ENCODE measurements at places on chromosomes 1 and 21.
A peak's percentile ranks its signal among the peaks of the same experiment; 100 is the strongest.

DNA sequence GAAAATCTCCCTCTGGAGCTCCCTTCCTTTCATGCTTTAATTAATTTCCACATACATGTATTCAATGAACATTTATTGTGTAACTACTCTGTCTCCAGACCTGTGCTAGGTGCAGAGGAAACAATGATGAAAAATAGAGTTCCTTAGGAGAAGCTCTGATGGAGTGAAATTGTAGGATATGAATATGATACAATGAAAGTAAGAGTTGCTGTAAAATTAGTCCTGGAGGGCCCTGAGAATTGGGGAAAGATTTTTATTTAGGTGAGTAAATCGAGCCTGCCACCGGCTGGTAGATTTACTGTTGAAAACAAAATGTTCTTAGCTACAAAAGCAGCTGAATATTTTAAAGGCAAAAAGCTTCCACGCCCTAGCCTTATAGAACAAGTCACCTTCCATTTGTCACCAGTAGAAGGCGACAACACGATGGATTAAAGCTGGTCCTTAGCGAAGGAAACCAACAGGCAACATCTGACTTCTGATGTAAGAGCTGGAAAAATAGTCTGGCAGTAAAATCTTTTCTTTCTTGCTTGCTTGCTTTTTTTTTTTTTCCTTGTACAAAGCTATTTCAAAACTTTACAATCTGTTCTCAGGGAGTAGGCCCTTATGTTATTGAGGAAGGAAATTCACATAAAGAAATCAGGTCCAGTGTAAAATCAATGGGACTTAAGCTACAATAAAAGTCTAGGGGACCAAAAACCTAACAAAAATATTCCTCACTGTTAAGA, 82.0 kb upstream of the ROR1 start:
- peak; percentile 85 for DNase-seq

GRCh38 chr1:9265968-9266367, 26.7 kb upstream of the SPSB1 start:
- DNase-seq: no peak

GRCh38 chr1:55277377-55278130, 62.4 kb upstream of the USP24 start:
- peak; percentile 79 for DNase-seq

- DNase-seq: no peak
Observed at GRCh38 chr21:32687643-32688345, 40.0 kb downstream of the SYNJ1 start.

DNA sequence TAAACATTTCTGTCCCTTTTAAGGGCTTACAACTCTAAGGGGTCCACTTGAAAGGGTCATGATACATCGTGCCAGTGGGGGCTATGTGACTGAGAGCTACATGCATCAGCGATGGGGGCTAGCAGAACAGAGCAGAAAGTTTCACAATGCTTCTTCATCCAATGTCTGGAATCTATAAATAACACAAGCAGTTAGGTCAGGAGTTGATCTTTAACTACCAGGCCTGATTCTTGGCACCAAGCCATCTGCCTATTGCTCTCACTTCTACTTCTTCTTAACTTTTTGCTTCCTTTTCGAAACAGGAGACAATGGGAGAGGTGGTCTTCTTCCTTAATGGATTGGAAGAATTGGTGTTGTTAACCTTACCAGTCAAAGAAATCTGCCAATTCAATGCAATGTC, 410.0 kb downstream of the TGFB2 start:
- no peak for DNase-seq

- DNase-seq: peak; percentile 63
Observed at GRCh38 chr1:202086579-202087350, 36.0 kb upstream of the GPR37L1 start.

DNA sequence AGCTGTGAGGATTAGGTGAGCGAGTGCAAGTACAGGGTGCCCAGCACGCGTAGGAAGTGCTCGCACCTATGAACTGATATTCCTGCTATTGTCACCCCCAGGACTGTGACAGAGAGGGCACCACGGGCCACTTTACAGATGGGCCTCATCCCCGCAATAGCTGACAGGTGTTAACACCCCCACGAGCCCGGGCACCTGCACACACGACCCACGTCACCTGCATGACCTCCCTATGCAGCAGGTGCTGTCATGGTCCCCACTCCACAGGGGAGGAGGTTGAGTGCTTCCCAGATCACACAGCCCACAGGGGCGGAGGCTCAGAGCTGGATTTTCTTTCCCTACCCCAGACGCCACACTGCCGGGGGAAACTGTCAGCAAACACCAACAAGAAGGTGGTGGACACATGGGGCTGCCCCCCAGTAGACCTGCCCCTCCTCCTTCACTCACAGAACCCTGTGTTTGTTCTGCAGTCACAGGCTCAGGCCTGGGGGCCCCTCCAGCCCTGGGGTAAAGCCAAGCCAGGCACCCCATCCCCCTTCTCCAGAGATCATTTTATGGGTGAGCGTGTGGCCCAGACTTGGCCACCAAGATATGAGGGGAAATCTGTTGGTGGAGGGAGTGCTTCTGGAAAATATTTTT, 465.5 kb downstream of the MATN1 start:
- DNase-seq: no peak

All from small intestine (tissue), 16 donors.